ENCODE measurements at places on chromosomes 5 and 9.

GRCh38 chr5:73764586-73764985 lies 138.6 kb downstream of the ARHGEF28 start:
- no peak for DNase-seq

- no peak for DNase-seq
Measured at GRCh38 chr5:39216631-39217030, 2.7 kb downstream of the FYB1 start.

GRCh38 chr9:96388144-96388543 lies 4.6 kb upstream of the SLC35D2 start:
- no peak for DNase-seq

GRCh38 chr9:81462801-81463200 lies 226.5 kb downstream of the TLE1 start:
- DNase-seq = no peak

DNA sequence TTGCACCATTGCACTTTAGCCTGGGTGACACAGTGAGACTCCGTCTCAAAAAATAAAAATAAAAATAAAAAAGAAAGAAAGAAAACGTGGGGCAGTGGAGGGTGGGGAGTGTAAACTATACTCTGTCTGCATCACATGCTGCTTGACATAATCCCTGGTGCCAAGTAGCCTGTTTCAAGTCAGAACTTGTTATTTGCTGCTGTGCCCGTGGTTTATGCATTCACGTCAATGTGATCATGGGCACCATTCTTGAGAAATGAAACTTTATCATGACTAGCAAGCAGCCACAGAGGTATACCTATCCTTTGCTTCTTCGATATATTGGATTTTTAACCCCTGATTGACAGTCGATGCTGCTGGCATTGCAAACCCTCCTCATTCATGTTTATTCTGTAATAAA lies 4.1 kb upstream of the SMU1 start:
- no peak for DNase-seq

DNA sequence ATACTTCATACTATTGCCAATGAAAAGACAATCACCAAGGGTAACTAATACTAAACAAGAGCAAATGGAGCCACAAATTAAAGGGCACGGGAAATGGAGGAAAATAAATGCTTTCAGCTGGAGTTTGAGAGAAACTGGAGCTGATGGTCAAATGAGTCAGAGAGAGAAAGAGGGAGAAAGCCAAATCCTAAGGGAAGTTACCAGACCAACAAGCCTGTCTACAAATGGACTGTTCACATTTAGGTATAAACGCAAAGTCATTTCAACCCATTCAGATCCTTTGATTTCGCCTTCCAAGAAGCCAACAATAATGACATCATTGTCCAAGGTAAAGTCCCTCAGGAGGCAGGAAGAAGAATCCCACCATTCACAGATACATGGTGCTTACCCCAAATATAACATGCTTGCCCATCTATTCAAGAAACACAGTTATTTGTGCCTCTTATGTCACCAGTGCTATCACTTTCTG lies 351.8 kb downstream of the RAB3C start:
- DNase-seq = peak; percentile 5

GRCh38 chr9:82554381-82554780 lies 508.6 kb downstream of the RASEF start:
- DNase-seq = no peak

GRCh38 chr5:98468188-98468869 lies 305.1 kb upstream of the RGMB start:
- no peak for DNase-seq

DNA sequence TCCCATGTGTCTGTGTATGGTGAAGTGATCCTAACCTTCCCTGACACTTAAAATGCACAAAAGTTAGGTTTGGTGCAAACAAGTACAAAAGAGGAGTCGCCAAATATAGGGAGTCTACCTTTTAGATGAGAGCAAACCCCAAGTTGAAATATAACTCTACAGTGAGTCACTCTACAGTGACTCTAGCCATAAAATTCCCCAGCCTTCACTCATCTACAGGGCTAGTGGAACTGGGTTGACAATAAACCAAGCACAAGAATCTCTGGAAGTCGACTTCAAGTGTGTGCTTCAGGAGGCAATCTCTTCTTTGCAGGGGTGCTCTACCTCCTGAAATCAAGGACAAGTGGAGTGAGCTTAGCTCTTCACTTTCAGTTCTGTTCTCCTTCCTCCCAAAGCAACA lies 3.3 kb downstream of the SHISAL2B start:
- no peak for DNase-seq

DNA sequence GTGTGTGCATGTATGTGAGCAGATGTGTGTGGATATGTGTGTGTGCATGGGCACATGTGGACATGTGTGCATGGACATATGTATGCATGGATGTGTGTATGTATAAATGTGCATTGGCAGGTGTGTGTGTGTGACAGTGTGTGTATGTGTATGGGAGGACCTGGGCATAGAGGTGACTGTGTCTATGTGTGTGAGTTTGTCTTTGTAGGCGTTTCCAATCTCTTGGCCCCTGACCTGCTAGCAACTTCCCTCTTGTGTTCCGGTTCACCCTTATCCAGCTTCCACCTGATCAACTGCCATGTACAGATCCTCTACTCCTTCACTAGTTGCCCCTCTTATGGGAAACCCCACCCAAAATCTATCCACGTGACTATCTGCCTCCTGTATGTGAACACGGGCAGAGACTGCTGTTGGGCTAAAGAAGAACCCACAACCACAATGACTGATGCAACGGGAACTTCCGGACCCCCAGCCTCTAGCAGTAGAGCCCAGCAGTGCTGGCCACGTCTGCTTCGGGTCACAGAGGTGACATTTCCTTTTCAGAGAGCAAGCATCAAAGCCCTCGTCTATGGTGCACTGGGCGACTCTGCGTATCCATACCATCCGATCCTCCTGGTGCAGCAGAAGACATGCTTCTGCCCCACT lies 24.9 kb upstream of the GADD45G start:
- DNase-seq = no peak

GRCh38 chr5:101977729-101978345 lies 318.2 kb downstream of the SLCO4C1 start:
- peak; percentile 43 for DNase-seq

DNA sequence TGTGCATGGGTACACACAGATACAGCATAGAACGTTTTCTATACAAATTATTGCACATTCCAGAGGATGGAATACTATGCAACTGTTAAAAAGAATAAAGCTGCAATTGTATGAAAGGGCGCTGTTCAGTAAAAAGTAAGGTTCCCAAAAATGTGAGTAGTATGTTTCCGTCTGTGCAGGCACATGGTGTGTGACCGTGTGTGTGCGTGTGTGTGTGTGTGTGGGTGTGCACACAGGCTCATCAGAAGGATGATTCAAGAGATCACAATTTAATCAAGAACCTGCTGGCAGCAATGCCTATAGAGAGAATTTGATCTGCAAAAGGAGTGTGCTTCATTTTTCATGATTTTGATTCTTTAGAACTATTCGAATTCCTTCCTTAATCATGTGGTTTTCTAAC lies 76.3 kb downstream of the SEMA4D start:
- no peak for DNase-seq

GRCh38 chr9:86993830-86994229 lies 46.5 kb upstream of the GAS1 start:
- DNase-seq = no peak

DNA sequence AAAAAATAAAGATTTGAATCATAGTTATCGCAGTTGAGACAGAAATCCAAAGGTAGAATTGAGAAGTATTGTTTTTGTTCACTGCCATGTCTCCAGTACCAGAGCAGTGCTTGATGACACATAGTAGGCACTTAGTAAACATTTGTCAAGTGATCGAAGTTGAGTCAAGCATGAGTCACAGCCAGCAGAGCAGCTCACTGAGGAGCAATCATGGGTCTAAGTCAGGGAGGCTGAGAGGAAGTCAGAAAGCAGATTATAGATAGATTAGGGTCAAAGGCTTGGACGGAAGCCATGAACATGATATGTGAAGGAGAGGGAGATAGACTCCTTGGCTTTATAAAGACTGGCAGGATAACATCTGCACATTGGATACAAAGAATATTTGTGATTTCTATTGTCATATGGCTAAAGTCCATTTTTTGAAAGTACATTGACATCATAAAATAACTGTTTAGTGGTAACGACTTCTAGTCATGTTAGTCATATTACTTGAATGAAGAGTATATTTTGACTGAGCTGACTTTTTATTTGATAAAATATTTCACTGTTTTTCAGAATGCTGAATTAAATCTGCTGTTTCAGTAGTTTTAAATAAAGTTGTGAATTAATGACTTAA lies 168.5 kb downstream of the RAB3C start:
- peak; percentile 63 for DNase-seq

DNA sequence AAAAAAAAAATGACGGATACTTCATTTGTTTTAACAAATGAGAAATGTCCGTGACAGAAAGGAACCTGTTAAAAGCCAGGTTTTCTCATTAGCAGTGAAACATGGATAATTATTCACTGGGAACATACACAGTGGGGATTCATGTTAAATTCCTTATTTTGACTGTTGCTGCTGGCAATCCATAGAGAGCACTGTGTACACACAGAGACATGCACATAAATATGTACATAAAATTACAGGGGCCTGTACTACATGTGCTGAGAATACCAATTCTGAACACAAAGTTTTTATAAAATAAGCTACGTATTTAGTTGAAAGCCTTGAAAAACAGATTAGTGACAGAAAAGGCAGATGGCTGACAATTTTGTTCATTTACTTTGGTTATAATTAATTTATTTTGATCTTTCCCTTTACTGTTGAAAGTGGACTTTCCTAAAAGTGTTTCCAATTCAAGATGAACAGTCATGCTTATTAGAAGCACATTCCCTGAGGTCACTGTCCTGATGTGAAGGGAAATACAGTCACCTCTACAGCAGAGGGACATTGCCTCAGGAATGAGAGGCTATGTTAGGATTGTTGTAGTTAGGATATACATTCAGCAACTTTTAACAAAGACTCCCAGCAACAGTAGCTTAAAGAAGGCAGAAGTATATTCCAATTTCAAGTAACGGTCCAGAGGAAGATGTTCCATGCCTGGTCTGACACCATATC lies 166.7 kb downstream of the SAXO1 start:
- DNase-seq = no peak

DNA sequence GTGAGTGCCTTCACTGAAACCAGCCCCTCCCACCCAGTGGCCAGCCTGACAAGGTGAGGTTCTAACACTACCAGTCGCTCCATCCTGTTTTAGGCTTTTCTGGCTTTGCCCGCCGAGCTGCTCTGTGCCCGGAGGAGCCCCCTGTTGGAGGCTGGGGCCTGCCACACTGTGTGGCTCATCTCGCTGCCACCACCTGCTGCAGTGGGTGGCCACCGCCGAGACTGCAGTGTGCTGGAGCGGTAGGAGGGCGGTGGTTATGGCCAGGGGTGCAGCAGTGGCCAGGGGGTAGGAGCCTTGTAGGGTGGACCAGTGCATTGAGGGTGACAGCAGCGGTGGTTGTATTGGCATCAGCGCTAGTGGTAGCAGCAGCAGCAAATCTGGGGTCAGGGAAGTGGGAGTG lies 74.7 kb upstream of the PCAT7 start:
- no peak for DNase-seq

DNA sequence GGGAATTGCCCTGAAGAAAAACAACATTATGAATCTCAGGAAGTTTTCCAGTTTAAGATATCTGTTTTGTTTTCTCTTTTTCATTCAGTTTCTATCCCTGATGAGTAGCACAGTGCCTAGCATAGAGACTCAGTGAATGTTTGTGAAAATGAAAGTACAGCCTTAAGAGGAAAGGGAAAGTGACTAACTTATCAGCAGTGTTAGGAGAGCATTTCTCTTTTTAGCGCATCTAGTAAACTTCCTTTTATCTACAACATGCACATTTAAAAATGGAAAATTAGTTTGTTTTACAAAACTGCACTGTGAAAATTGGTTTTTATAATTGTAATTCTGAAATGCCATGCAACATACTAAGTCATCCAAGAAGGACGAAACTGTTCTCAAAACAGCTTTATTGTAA lies 110.8 kb downstream of the SMARCA2 start:
- DNase-seq = no peak

GRCh38 chr9:8329561-8330283 lies 530.1 kb upstream of the DMAC1 start:
- DNase-seq = no peak

DNA sequence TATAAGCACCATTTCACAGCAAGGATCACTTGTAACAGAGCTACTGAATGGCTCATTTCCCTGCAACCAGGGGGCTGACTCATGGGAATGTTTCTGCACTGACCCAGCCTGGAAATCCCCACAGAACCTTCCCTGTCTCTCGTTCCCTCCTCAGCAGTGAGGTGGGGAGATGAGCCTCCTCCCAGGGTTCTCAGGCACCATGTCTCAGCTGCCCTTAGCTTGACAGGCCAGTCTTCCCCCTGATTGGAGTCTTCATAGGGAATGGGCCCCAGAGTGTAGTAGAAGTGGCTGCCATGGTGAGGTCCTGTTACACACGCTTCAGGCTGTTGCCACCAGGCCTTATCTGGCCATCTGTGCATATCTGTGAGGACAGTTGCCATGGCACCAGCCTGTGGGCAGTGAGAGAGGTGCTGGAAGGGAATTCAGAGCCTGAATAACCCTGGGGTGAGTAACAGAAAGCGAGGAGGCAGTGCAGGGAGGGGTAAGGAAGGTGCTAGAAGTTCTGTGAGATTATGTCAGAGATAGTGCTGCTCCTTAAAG lies 324.4 kb downstream of the ENC1 start:
- no peak for DNase-seq

DNA sequence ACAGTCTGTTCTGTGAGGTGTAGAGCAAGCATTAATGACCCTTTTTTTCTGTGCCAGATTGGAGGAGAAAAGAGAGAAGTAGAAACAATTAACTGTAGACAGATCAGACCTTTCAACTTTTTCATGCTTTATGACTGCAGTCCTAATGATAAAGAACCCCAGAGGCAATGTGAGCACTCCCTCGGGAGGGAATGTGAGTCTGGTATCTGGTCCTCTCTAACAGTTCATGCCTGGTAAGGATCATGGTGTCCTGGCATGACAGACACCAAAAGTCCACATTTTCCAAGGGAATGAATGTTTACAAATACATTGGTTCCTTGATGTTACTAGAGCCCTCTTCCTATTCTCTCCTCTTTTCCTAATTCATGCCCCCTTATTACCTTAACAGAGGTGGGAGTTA lies 70.3 kb downstream of the MTAP start:
- no peak for DNase-seq

DNA sequence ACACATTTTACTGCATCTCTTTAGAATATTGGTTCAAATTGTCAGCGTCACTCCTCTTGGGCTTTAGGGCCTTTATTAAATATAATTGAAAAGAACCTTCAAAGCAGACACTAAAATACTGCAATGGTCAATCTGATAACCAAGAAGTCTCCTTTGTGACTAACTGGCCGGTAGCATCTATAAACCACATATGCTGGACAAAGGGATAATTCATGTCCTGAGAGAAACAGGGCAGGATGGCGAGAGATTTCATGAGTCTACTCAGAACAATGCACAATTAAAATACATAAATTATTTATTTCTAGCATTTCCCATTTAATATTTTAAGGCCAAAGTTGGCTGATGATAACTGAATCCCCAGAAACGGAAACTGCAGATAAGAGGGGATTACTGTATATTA lies 1083.4 kb upstream of the CDH18 start:
- DNase-seq = no peak

- no peak for DNase-seq
Measured at GRCh38 chr9:135241381-135242048, 154.0 kb downstream of the OLFM1 start.
